Stimulated activated CD4-positive, alpha-beta T cell treated with anti-CD3 and anti-CD28 coated beads, Interleukin-1b, Interleukin-23, amount 100 ng/mL, for 48 hours (primary cell): ENCODE measurements at places on chromosomes 13 and 19.

- no peak for DNase-seq
Observed at GRCh38 chr19:47740866-47741519, 4.4 kb upstream of the NOP53 start.

- no peak for DNase-seq
Observed at GRCh38 chr19:52785506-52785905, 1.1 kb downstream of the ZNF600 start.

- no peak for DNase-seq
Observed at GRCh38 chr13:84867246-84867645, 932.0 kb downstream of the SLITRK6 start.

DNA sequence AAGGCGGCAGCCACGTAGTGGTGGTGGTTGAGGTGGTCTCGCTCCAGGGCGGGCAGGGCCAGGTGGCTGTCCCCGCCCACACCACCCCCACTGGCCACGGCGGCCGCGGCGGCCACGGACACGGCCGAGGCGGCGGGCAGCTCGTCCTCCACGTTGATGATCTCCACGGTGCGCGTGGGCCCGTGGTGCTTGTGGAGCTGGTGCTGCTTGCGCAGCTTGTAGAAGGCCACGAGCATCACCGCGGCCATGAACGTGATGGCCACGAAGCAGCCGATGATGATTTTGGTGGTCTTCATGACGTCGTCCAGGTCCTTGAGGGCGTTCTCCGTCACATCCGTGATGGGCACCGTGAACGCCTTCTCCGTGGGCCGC, 4.0 kb upstream of the ASPDH start:
- no peak for DNase-seq

GRCh38 chr19:48192750-48193149, 22.3 kb downstream of the ZSWIM9 start:
- DNase-seq = no peak

DNA sequence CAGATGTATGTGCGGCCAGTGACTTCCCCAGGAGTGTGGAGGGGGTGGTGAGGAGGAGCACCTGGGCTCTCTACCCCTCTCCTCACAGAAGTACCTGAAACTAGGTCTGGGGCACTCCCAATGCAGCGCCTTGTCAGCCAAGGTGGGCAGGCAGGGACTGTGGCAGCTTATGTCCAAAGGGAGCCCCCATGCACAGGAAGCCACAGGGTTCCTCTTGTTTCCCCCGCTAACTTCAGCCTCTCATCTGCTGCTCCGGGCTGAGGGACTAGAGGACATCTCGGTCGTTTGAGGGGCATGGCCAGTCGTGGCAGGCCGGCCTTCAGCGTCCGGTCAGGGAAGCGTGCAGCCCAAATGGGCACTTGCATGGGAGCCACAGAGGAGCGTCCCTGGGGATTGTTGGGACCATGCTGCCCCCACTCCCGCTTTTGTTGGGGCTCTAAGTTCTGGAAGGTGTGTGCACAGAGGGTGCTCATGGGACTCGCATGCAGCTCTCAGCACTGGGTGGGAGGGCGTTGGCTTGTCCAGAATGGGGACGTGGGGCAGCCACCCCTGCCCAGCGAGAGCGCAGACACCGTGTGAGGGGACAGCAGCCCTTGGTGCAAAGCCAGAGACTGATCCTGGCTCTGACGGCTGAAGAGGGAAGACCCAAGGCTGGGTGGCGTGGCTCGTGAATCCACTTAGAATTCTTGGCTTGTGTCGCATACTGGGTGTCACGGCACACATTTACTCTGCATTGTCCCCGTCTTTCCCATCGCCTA, 16.6 kb upstream of the NPAS1 start:
- DNase-seq = no peak

DNA sequence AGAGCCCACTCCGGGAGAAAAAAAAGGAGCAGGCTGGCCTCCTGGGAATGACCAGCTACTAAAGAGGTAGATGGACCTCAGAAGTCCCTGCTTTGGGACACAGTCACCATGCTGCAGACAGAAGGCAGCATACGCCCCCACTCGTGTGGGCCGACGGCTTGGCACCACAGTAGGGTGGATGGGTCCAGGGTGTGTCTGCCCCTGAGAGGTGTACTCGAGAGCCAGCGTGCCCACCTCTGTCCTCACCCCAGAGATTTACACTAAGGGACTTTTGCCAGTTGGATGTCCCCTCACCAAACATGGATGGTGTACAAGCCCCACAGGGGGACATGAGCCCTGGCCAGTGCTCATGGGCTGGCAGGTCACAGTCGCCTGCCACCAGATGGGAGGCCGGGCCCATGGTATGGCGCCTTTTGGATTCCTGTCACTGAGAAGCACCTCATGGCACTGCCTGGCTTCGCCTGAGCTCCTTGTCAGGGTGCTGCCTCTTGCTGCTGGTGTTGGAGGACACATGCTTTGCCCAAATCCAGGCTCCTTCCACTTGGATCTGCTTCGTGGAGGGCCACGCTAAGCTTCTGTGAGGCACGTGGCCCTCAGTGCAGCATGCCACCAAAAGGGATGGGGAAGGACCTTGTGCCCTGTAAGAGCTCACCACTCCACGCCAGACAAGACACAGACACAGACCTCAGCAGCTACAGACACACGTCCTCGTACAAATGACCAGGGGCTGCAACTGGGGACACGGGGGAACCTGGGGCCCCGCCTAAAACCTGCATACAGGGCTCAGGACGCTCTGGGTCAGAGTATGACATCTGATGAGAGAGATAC, 13.3 kb upstream of the EPHX3 start:
- no peak for DNase-seq

GRCh38 chr19:46451352-46451751, 20.0 kb downstream of the PNMA8A start:
- DNase-seq = no peak

GRCh38 chr19:39296906-39297305, 699 bp downstream of the IFNL1 start:
- no peak for DNase-seq

GRCh38 chr19:43318796-43319314, 34.6 kb upstream of the CD177 start:
- no peak for DNase-seq

GRCh38 chr19:32254509-32254890, 90.9 kb upstream of the ZNF507 start:
- DNase-seq = no peak

DNA sequence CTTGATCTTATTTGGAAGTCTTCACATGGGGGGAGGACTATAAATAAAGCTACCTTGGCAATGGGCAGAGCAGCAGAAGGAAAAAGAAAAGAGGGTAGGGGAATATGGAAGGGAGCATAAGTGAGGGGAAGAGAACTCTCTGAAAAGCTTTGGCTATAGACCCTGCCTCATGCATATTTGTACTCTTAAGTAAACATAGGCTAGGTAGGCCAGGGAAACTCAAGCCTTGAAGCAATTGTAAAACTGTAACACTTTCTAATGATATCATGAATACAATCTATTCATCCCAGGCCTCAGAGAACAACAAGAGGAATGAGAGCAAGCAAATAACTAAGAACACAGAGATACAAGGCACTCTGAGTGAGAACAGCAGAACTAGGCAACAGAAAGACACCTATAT, 20.4 kb downstream of the MYCBP2 start:
- DNase-seq = no peak

DNA sequence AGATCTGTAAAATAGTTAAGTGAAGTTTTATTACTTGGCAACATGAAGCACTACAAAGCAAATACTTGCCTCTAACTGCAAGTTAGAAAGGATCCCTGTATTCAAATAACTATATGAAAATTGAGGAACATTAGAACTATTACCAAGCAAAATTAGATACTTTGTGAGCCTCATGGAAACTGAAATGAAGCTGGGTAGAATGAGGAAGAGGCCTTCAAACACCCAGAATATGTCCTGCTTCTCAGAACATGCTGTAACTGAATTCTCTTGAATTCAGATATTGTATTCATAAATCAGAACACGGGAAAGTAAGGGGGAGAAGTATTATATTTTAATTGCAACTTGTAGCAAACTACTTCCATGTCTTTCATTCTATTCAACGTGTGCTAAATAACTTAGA, 947.9 kb downstream of the PCDH17 start:
- no peak for DNase-seq

DNA sequence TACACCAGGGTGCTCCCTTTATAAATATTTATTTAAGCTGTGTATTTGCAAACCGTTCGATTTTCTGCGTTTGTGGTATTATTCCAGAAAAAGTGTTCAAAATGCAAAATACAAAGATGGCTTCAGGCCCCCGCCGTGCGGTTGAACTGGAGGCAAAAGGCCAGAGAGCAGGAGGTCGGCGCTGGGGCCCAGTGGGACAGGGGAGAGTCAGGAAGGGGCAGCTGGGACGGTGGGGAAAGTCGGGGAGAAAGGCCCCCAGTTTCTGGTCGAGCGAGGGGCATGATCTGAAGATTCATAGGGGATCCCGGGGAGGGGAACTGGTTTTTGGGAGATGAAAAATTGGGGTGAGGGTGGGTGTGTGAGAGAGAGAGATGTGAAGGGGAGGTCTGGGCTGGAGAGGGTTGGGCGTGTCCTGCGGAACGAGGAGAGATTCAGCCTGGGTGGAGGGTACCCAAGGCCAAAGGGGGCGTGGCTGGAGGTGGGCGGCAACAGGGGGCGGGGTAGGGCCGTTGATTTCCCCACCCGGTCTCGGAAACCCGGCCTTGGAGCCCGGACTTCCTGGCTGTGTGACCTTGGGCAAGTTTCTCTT, 678 bp downstream of the ISOC2 start:
- DNase-seq = peak; percentile 46

GRCh38 chr13:112957295-112957677, 11.7 kb upstream of the MCF2L start:
- no peak for DNase-seq

DNA sequence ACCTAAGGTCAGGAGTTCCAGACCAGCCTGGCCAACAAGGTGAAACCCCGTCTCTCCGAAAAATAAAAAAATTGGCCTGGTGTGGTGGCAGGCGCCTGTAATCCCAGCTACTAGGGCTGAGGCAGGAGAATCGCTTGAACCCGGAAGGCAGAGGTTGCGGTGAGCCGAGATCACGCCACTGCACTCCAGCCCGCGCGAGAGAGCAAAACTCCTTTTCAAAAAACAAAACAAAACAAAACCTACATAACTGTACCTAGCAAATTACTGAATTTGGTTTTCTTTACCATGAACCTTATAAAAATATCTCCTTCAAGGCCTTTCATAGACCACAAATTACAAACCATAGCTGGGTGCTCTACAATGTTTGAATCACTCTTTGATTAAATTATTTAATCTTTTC, 760 bp downstream of the ZNF91 start:
- peak; percentile 59 for DNase-seq

GRCh38 chr13:112851107-112852038, 117.6 kb upstream of the MCF2L start:
- no peak for DNase-seq

- DNase-seq = no peak
Observed at GRCh38 chr13:87122551-87122950, 548.6 kb upstream of the SLITRK5 start.

DNA sequence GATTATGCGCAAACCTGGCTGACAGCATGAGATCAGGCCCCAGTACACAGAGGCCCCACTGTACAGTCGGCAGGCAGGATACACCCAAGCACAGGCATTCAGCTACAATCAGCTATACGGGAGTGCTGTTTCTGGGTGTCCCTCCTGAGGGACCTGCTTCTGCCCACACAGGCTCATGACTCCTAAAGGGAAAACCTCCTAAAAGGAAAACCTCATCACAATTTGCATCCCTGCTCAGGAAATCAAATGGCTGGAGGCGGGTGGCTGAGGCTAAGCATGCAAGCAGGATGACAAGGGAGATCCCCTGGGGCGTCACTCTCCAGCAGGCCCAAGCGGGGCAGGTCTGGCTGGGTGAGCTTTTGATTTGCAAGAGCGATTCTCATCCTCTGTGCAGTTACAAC, 99.8 kb downstream of the CRYL1 start:
- DNase-seq = no peak

- no peak for DNase-seq
Observed at GRCh38 chr13:48009284-48009683, 8.2 kb upstream of the SUCLA2 start.

DNA sequence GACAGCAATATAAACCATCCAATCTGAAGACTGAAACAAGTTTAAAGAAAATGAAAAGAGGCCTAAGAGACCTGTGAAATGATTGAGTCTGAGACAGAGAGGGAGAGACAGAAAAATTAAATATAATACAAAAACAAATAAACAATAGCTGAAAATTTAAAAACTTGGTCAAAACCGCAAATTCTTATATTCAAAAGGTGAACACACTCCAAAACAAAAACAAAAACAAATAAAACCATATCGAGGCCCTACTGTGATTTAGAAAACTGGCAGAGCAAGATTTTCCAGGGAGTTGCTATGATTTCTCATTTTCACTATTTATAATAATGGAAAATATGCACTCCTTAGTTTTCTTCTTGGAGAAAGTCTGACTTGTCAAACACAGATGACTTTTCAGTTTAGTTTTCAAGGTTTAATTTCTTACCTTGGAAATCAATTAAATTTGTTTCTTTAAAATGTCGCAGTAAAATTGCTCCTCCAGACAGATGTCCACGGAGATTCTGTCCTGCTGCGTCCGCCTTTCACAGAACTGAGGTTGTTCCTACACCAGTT, 1420.3 kb downstream of the UQCRFS1 start:
- no peak for DNase-seq

- no peak for DNase-seq
Observed at GRCh38 chr13:22855926-22856325, 324.9 kb upstream of the SGCG start.

DNA sequence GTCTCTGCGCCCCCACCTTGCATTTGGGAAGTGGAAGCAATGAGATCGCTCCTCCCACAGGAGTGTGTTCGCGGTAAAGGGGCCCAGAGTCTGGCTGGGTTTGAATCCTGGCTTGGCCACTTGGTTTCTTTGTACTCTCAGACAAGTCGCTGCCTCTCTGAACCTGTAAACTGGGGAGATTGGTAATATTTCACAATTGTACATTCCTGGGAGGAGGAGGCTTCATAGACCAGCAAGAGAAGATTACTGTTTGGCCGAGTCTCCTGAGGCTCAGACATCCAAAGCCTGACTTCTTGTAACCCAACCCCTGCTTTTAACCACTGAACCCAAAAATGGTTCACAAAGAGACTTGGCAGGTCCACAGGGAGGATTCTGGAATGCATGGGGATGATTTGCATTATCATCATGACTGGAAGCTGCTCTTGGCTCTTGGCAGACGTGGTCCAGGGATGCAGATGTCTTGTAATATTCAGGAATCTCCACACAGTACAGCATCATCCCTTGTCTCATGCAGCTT, 13.6 kb upstream of the STRN4 start:
- no peak for DNase-seq

GRCh38 chr13:100434010-100434763, 154.4 kb downstream of the GGACT start:
- DNase-seq = no peak

- no peak for DNase-seq
Observed at GRCh38 chr13:35804901-35805300, 326.3 kb downstream of the DCLK1 start.

GRCh38 chr13:78227709-78228108, 309.1 kb upstream of the EDNRB start:
- DNase-seq = no peak
